ENCODE measurements at places on chromosomes 7 and 10.

GRCh38 chr7:126574276-126575250, 678.2 kb downstream of the GRM8 start:
- DNase-seq: no peak

DNA sequence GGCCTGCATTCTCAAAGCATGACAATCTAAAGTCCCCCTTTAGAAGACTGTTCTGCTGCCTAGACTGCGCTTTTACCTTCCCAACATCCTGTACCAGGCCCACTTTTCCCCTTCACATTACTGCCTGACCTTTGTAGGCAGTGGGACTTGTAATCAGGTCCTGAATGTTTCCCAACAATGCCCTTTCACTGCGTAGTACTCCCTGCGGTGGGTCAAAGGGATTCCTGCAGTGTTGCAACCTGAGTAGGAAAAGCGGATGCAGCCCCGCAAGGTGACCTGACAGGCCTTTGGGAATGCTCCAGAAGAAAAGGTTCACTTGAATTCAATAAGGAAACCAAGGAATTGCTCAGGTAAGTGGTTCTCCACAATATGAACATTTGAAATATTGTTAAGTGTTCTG, 4.9 kb upstream of the TCAF1 start:
- no peak for DNase-seq

DNA sequence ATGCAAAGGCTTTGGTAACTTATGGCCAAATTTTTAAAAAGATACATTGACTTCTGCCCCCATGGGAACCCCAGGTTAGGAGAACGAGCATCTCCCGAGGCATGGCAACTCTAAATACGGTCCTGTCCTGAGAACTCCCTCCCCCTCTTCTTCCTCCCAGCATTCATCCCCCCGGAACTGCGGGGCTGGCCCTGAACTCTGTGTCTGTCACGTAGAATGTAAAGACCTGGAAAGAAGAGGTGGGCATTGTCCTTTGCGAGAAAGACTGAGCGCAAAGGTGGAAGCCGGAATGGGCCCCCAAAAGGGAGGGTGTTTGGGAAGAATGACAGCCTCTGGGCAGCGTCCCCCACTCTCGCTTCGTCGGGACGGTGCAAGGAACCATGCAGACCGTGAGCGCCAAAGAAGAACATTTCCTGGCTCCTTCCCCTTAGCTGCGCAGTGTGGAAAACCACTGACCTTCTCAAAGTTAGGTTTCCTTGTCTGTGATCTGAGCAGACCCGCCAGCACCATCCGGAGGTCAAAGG, 21.0 kb downstream of the SHH start:
- no peak for DNase-seq

GRCh38 chr7:99844328-99844727, 16.5 kb downstream of the CYP3A43 start:
- DNase-seq: no peak

DNA sequence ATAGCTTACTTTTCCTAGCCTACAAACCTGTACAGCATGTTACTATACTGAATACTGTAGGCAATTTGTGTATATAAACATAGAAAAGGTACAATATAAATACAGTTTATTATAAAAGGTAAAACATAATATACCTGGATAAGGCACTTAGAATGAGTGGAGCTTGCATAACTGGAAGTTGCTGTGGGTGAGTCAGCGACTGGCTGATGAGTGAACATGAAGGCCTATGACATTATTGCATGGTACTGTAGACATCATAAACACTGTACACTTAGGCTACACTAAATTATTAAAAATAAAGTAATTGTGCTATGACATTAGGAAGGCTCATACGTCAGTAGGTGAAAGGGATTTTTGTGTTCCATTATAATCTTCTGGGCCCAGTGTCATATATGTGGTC, 228.8 kb downstream of the HDAC9 start:
- DNase-seq: no peak

All from NCI-H187 (cell line).